H4 (cell line): ENCODE measurements at places on chromosomes 6 and 20. TPM values are rescaled to one million over a fixed set of nuclear protein-coding genes. Genes with fewer than 3 reads are reported as not detected.

GRCh38 chr6:43865932-43866645 is 96.1 kb downstream of the VEGFA start:
- no peak for DNase-seq

SRSF3 gene
- 409 and 635 TPM in 2 replicates for total RNA-seq

GRCh38 chr6:105499931-105500330 is 97.0 kb upstream of the PREP start:
- no peak for DNase-seq

- no peak for DNase-seq
These were observed 54.0 kb downstream of the GMDS start for GRCh38 chr6:2191390-2191740.

PNPLA1 gene
- total RNA-seq, result not detected in 2 replicates

GRCh38 chr20:64039293-64040160 is 3.5 kb downstream of the C20orf204 start:
- no peak for DNase-seq

SLC17A2 gene
- total RNA-seq, result not detected in 2 replicates

TCF15 gene
- total RNA-seq, result not detected in 2 replicates

DNA sequence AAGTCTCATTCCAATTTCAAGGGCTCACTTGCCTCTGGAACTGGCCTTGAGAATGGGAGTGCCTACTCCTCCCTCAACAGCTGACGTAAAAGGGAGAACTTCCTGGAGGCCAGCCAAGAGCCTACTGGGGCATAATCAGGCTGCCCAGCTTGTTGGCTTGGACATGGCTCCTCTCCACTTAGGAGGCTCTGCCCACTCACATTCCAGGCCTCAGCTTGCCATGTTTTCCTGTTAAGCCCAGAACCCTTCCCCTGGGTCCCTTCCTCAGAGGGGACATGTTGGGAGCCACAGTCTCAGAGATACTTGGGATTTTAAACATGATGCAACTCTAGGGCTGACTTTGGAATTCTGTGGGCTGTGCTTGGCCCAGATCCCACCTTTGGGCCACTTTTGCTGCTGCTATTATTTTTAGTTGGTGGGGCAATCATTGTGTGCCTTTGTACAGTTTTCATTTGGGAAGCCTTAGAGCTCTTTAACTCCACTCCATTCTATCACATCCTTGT is 31.5 kb upstream of the ADTRP start:
- peak; percentile 87 for DNase-seq

GRCh38 chr6:135334169-135334568 is 153.1 kb downstream of the MYB start:
- peak; percentile 3 for DNase-seq

ENPP1 gene
- 32.2 and 39.5 TPM in 2 replicates for total RNA-seq

PSORS1C1 gene
- total RNA-seq, result 0.06 and 0.35 TPM in 2 replicates

GRCh38 chr6:74646461-74646860 is 559.4 kb downstream of the COL12A1 start:
- DNase-seq, result no peak

DNA sequence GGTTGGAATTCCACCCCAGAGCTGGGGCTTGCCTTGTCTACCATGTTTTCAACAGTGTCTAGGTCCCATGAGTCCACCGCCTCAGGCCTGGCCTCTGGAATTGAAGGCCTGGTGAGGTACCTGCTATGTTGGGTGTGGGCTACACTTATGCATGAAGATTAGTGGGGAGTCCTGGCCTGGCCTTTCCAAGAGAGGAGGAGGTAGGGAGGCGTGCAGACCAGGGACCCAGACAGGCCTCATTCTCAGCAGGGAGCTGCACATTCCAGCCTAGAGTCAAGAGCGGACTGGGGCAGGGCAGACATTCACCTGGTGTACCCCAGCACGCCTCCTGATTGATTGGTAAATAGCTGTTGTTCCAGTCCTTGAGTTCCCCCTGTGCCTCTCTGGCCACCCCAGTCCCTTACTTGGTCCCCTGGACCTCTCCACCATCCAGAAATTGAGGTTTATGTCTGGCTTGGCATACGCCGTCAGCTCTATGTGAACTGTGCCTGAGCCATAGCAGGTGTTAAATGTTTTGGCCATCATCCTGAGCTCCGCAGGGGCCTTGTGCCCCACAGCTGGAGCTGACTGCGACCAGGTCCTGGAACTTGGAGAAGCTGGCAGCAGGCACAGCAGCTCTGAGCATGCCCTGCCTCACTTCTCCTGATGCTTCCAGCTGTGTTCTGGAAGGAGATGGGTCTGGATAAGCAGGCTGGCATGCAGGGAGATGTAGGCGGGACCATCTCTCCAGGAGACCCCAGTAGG is 8.2 kb upstream of the VEGFA start:
- DNase-seq, result no peak

TRIM10 gene
- total RNA-seq, result not detected in 2 replicates

GRCh38 chr6:12538881-12539357 is 177.6 kb upstream of the PHACTR1 start:
- peak; percentile 79 for DNase-seq

PACRG gene
- not detected in 2 replicates for total RNA-seq

GRCh38 chr6:44603044-44603686 is 215.7 kb downstream of the CDC5L start:
- DNase-seq, result no peak

ADRM1 gene
- total RNA-seq, result 180 and 203 TPM in 2 replicates

- peak; percentile 23 for DNase-seq
These were observed 21.2 kb upstream of the ASXL1 start for GRCh38 chr20:32336918-32337347.

TCP11 gene
- 0.14 TPM in 1 of 2 replicates, not detected in the other for total RNA-seq

DNA sequence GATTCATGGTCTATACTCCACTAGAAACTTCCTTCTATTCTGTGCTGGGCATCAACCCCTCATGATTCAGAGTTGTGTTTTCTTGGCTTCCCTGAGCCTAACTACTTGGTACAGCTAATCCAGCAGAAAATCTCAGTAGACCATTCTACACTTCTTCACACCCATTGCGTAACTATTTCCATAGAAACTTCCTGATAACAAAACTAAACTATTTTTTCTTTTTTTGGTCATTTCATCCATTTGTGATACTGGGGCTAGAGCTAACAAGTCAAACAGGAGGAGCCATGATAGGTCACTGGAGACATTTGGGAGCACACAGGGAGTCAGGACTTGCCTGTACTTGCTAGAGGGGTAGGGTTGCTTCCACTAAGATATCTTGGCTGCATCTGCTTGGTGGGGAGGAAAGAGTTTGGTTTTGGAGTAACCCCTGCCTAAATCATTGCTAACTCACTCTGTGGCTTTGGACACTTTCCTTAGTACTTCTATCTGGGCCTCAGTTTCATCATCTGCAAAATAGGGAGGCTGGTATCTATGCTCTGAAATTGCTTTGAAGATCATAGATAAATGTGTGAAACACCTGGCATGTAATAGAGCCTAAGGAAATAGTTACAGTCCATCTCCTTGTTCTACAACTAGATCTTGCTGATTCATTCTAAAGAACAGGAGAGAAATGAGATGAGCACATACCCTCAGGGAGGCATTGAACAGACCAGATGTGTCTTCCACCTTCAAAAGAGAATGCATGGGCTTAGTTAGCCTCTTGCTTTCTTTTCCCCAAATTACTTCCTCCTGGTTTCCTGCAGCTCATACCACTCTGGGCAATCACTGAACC is 127.9 kb upstream of the ADGRF1 start:
- no peak for DNase-seq

GRCh38 chr20:25496968-25497401 is 88.3 kb downstream of the NINL start:
- peak; percentile 73 for DNase-seq
